ENCODE measurements at places on chromosomes 1 and 21.

DNA sequence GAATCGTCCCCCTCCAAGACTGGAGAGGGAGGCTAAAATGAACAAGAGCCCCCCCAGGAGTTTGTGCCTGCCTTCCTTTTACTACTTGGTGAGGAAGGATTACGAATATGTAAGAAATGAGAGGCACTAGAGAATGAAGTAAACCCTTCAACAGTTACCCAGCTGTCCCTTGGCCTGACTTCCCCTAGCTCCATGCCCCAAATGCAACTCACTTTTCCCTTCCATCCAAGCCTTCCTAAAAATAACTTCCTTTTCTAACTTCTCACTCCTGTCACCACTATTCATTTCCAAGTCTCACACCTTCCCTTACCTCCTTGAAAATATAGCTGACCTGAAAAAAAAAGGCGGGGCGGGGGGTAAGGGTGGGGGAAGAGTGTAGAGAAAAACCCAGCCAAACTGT is 96.6 kb upstream of the HNRNPU start:
- DNase-seq, result no peak

- no peak for DNase-seq
These were observed 11.5 kb downstream of the RIPK4 start for GRCh38 chr21:41755258-41755933.

DNA sequence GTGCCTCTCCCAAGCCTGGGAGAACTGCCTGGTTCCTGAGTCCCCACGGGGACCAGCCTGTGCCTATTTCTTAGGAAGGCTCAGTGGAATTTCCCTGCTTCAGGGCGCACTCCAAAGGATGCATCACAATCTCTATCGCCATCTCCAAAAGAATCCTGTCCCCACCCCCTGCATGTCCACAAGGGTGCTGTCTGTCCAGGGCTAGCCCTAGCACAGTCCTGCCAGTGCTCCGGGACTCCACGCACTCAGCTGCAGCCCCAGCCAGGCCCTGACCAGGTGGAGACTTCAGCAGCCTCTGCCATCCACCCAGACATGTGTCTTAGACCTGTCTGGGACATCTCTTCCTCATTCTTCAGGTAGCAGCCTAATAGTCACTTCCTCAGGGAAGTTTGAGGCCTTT is 199.7 kb downstream of the GRIK3 start:
- DNase-seq, result no peak

- peak; percentile 76 for DNase-seq
These were observed 5.2 kb downstream of the DUSP10 start for GRCh38 chr1:221736714-221737113.

DNA sequence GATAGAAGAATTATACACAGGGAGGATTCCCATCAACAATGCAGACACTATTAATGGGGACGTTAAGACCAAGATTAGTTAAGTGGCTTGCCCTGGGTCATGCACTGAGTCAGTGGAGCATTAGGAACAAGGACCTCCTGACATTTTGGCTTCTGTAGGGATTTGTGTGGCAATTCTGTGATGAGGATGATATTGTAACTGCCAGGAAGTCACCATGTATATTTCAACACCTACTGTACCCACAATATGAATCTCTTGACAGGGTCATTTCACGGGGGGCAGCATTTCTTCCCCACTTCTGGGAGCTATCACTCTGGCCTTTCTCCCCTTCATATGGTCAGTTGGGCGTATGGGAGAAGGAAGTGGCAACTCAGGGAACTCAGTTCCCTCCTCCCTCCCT is 134.9 kb downstream of the RUNX1 start:
- no peak for DNase-seq

GRCh38 chr1:216325946-216326345 is 97.3 kb downstream of the USH2A start:
- no peak for DNase-seq

GRCh38 chr21:18163956-18164355 is 80.7 kb upstream of the CHODL start:
- no peak for DNase-seq

DNA sequence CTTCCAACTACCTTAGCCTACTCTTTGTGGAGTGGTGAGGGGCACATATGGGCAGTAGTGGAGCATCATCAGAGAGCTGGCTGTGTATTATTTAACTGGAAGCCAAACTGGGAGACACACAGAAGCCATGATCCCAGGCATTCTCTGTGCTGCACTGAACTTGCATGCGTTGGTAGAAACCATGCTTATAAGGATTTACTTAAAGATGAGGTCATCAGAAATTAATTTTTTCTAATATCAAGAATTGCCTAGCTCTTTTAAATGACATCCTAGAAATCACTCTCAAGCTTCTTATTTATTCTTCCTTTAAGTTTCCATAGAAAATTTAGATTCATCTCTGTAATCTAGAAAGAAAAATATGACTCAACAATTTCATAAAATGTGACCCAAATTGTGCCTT is 136.2 kb downstream of the KCNK1 start:
- no peak for DNase-seq

DNA sequence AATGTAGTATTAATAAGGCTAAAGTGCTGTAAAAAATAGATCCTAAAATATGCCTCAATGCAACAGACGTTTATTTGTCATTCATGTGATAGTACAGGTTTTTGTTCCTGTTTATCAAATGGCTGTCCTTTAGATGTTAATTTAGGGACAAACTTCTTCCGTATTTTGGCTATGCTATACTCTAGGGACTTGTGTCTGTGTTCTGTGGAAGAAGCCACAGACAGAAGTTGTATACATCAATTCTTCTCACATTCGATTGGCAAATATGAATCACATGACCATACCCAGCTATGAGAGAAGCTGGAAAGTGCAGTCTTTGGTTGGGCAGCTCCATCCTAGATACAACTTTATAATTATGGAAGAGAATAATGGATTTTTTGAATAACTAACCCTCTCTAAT is 232.7 kb upstream of the SNX7 start:
- no peak for DNase-seq

GRCh38 chr1:18344755-18345154 is 136.0 kb upstream of the KLHDC7A start:
- DNase-seq, result no peak

DNA sequence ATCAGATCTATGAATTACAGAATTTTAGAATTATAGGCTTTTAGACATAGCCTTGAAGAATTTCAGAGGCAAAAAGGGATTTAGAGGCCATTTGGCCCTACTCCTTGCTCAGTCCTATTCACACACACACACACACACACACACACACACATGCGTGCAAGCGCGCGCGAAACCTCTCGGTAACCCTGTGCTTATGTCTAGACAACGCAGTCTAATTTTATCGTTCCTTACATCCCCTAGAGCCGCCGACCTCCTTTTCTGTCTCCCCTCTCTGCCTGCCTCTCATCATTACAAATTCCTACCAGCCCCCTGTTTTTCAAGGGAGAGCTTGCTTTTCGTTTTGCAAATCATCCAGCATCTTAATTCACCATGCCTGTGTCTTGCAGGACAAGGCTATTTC is 252.1 kb downstream of the FOXD2 start:
- DNase-seq, result no peak

GRCh38 chr1:206105464-206105995 is 11.7 kb downstream of the AVPR1B start:
- no peak for DNase-seq

DNA sequence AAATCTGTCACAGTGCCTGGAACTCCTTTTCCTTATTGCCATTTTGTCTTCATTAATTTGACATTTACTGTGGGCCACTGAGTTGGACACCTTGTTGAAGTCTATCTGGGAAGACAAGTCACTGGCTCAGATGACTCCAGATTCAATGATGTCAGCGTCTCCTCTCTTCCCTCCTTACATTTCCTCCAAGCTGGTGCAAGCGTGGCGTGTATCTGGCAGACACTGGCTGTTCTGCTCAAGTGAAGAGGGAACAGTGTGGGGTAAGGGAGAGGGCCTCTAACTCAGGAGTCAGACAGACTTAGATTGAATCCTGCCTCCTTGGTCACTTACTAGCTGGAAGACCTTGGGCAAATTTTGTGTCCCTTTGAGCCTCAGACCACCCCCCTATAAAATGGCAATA is 8.7 kb upstream of the ZNF691 start:
- no peak for DNase-seq

GRCh38 chr1:108591466-108591865 is 31.6 kb downstream of the EEIG2 start:
- no peak for DNase-seq

DNA sequence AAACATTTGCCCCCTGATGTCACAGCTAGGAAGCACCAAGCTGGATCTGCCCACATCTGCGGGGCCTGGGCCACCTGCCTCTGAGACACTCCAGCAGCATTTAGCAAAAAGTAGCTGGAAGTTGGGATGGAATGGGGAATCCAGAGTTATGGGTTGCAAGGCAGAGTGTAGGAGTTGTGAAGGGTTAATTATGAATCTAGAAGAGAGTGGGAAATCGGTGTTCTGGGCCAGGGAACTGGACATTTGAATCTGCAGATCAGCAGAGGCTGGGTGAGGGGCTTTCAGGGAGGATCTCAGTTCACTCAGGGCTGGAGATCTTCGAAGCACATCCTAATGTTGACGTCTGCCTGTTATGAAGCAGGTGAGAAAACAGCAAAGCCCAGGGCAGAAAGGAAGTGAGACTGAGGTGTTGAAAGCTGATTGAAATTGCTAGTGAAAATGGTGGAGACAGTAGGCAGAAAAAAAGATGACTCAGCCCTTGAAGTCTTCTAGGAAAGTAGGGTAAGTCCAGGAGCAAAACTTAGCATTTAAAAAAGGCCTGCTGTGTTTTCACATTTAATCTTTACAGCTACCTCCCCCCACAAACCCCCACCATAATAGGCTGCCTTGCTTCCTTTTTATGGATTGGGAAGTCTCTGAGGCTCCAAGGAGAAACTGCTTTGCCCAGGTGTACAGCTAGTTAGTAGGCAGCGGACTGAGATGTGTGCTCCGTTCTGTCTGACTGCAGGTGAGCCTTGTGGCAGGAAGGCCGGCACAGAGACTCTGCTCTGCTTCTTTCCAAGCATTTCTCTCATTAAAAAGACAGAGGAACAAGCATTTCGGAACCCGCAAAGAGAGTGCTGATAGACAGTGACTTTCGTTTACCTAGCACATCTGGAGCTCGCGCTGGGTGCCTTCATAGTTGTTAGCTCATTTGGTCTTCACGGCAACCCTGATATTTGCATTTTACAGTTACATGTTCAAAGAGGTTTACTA is 7.2 kb downstream of the VANGL1 start:
- no peak for DNase-seq

DNA sequence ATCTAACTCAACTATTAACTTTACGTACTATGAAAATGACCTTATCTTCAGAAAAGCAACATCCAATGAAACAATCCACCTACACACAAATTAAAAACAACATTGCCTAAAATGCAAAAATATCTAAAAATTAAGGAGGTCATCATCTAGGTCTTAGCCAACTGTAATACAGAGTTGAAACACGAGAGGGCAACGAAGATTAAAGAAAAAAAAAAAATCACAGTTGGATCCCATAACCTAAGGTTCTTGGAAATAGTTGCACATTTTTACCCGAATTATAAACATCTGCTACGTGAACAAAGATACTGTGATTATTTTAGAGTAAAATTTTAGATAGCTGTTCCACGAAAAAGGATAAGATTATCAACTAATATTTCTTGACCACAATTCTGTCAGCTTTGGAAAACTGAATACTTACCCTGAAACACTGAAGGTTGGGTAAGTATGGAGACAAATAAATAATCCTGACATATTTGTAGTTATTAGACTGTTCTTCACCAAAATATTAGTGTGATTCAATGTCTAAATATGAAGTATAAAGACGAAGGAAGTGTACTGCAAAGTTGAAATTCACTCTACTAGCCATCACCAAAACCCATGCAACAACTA is 88.0 kb upstream of the AK4 start:
- DNase-seq, result peak; percentile 47

DNA sequence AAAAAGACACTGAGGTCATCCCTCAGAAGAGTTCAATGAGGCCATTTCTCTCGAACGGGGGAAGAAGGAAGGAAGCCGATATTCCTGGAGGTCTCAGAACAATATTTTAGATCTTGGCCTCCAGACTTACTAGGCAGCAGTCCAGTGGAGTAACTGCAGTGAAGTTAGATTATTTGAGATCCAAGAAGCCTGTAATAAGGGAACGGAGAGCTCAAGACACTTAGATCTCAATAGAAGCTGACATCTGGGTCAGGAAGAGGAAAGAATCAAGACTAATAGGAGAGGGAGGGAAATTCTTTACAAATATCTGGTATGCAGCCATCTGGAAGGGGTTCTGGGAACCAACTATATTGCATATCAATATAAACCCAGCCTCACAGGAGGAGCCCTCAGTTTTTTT is 13.6 kb upstream of the ENAH start:
- no peak for DNase-seq

DNA sequence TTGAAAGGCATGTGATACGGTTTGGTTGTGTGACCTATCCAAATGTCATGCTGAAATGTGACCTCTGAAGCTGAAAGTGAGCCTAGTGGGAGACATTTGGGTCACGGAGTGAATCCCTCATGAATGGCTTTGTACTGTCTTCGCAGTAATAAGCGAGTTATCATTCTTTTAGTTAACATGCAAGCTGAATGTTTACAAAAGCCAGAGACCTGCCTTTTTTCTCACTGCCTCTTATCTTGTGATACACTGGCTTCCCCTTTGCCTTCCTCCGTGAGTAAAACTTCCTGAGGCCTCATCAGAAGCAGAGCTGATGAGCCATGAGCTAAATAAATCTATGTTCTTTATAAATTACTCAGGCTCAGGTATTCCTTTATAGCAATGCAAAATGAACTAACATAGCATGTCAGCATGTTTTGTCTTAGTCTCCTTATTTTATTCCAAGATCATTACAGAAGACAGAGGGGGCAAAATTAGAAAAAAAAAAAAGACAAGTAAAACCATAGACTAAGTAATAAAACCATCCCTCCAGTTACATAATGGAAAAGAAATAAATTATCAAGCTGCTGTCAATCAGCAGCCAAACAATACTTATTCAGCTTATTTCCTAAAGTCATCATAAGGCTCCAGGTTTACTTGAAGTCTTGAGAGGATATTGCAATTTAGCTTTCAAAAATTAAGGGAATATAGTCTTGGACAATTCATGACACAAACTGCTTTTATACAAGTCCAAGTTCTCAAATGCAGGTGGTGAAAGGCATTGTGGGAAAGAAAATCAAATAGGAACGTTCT is 12.1 kb downstream of the RGS18 start:
- DNase-seq, result no peak

GRCh38 chr1:203034422-203035110 is 8.3 kb downstream of the PPFIA4 start:
- DNase-seq, result no peak

GRCh38 chr1:190196020-190196419 is 281.6 kb downstream of the BRINP3 start:
- no peak for DNase-seq

GRCh38 chr1:17916702-17917101 is 161.6 kb downstream of the ACTL8 start:
- DNase-seq, result no peak

GRCh38 chr1:228463559-228464455 is 23.4 kb upstream of the RNF187 start:
- no peak for DNase-seq

- DNase-seq, result no peak
These were observed 65.4 kb downstream of the ABCA4 start for GRCh38 chr1:94055459-94056122.
